ENCODE measurements at places on chromosomes 6 and 20.

GRCh38 chr20:32463642-32464400 is 105.7 kb downstream of the ASXL1 start:
- no peak for DNase-seq

DNA sequence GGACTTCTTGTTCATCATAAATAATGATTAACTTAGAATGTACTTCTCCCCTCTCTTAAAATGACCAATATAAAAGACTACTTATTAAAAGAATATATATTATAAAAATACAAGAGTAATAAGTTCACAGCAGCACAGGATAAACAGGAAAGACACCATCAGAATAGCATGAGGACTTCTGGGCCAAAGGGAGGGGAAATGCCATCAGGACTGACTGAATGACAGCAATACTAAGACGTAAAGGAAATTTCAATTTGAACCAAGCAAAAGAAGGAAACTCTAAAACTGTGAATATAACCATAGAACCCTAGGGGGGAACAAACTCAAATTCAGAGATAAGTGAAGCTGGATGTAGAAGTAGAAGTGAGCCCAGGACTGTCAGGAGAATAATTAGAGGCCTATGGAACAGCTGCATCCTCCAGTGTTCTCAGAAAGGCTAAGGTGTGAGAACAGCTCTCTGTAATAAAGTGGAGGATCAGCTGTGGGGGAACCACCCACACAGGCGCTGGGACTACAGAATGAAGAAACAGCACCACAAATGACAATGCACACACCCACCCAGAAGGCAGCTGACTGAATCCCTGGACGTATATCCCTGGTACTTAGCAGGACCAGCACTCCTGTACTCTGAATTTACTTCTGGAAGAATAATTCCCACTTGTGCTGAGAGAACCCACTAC is 37.8 kb downstream of the ZHX3 start:
- no peak for DNase-seq

DNA sequence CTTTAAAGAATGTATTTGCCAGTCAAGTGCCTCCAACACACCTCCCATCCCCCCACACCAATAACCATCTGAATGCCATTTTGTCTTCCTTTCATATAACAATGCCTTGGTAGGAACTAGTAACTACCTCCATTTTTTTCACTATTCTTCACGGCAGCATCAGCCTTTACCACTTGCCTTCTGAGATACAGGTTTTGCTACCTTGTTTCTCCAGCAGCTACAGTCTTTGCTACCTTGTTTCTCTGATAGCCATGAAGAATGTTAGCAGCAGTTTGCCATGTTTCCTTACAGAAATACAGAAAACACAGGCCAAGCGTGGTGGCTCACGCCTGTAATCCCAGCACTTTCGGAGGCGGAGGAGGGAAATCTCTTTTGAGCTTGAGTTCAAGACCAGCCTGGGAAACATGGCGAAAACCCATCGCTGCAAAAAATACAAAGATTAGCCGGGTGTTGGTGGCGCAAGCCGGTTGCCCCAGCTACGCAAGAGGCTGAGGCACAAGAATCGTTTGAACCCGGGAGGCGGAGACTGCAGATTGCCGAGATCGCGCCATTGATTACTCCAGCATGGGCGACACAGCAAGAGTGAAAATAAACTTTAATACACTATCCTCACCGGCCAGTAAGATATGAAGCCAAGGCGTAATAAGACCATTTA is 100.9 kb downstream of the HFE start:
- DNase-seq, result peak; percentile 51

DNA sequence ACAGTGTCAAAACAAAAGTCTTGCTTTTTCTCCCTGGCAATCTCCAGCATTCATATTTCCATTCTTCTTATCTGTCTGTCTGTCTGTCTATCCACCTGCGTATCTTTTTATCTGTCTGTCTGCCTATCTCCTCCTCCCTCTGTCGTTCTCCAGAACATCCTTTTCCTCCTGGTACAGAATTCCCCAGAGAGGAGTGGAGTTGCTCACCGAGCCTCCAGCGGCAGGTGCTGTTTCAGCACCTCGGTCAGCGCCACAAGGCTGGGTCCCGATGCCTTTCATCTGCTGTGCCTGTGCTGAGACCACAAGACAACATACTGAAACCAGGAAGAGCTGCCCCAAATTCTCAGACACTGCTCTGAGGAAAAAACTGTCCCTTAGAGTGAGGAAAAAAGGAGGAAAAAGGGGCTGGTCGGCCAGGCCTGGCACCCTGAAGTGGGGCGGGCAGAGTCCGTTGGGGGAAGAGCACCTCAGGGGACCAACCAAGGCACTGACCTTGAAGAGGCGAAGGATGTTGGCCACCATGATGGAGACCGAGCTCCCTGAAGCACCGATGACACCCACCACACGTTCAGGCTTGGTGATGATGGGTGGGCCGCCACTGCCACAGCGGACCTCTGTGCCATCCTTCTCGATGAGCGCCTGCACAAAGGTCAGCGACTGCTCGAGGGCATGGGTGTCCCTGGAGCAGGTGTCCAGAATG is 13.3 kb downstream of the GRM4 start:
- DNase-seq, result peak; percentile 40

DNA sequence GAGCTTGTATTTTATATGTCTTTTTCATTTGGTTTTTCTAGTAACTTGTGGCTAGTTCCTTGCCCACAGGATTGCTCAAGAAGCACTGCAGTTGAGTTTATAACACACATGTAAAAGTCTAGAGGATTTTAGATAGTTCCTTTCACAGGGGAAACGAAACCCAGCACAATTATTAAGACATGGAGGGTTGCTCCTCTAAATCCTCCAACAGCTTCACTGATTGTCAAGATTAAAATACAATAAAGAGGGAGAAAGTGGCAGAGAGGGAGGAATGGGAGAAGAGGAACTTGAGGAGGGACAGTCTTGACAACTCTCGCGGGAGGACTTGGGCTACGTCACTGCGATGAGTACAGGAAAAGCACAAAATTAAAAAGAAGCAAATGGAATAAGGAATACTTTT is 9.7 kb upstream of the TBC1D7 start:
- no peak for DNase-seq

DNA sequence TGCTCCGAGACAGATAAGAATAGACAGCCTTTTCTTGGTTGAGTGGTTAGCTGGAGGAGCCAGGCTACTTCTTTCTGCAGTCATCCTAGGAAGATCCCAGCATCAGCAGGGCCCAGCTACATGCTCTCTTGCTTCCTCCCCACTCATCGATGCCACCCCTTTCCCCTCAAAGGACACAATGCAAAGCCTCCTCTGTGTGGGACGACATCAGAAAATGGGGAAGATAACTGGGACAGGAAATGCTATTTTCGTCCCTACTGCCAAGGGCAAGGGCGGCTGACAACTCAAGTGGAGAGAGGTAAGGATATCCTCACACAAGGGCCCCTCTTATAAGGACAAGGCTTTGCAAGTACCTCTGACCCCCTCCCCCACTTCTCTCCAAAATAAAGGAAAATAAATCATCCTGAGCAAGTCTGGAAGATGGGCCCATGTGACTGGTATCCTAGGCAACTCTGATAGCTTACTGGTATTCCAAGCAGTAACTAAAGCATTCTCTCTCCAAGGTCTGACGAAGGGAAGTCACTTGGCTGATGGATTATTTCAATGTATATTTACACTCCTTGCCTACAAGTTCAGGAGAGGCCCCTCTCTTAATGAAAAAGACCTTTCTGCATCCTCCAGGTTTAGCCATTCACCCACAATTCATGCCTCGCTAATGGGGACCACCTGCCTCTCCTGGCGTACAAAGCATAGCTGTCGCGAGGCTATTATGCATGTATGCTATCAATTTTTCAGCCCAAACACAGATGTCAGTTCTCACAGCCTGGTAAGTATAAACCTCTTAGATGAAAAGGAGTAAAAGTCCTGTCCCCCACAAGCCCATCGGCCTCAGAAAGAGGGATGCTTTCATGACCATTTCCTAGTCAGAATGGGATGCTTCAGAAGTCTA is 11.3 kb downstream of the ELMO2 start:
- DNase-seq, result no peak
